ENCODE measurements at places on chromosomes 12 and 14.

- DNase-seq = no peak
Observed at GRCh38 chr14:77102154-77102553, 4.1 kb downstream of the CIPC start.

GRCh38 chr12:77813558-77813957, 17.1 kb upstream of the NAV3 start:
- no peak for DNase-seq

DNA sequence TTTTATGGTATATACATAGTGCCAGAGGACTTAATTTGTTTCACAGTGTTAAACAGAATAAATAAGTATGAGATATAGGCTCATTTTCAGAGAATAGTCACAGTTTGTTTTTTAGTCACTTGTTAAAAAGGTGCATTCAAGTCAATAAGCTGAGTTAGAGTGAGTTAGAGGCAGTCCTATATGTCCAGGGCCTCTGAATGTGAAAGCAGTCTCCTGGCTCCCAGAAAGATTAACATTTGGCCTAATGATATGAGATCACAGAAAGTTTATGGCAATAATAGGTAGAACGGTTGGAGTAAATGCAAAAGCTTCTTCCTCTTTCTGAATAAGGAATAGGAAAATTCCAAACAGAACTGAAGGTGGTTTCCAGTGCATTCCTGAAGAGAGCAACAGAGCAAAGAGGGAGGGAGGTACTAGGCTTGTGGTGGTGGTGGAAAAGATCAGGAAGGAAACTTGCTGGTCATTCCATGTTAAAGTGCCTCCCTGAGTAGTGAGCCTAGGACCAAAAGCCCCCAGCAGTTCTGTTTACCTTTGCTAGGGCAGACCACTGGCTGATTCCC, 54.4 kb downstream of the SLC38A4 start:
- no peak for DNase-seq

DNA sequence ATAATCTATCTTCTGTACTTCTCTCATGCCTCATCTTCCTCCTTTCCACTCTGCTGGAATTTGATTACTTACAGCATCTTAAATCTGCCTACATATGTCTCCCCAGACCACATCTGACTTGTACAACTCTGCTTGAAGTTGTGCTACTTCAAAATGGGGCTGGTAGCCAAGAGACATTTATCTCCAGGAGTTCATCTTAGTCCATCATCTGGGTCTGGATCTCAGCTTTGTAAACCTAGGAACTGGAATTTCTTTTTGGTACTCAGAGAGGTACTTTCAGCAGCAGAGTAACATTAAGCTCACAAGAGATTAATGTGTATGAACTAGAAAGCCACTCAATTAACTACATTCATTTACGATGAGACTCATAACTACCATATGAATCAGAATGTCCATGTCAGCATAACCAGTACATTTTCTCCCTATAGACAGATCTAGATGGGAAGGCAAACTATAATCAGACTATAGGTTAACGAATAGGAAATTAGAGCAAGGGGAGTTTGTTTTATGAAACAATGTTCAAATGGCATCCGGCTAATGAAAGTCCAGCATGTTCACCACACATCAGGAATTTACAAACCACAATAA, 178.8 kb downstream of the CEP128 start:
- no peak for DNase-seq

DNA sequence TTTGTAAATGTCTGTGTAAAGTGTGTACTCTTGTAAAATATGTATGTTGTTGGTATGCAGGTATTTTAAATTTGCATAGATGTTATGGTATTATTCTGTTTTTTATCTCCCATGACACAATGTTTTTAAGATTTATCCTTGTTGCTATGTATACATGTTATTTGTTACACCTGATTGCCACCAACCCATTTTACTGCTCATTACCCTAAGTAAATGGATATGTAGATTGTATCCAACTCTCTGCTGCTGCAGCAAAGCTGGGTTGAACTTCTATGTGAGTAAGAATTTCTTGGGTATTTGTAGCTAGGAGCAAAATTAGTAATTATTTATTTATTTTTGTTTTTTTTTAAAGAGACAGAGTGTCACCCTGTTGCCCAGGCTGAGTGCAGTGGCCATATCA, 6.2 kb downstream of the APAF1 start:
- no peak for DNase-seq

- DNase-seq = no peak
Observed at GRCh38 chr12:14373217-14373616, 7.7 kb downstream of the ATF7IP start.

DNA sequence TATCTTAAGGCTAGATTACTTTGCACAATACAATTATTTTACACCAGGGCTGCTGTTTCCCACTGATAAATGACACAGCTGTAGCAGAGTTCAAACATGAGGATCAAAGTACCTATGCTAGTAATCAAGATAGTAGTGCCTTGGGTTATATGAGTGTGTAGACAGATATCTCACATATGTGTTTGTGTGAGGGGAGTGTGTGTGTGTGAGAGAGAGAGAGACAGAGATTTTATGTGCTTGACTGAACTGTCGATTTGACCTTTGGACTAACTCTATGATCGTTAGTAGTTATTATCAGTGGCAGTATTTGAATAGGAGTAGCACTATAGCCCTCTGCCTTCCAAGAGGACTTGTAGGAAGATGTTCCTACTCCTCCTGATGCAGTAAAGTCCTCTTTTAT, 15.5 kb downstream of the PLEKHA5 start:
- no peak for DNase-seq

All from stimulated activated naive CD8-positive, alpha-beta T cell treated with anti-CD3 and anti-CD28 coated beads, Interleukin-15, Interleukin-2, amounts not matched to agents 100 U/mL and 50 U/mL, for 24 hours (primary cell).